Left renal cortex interstitium (tissue), 4 donors: ENCODE measurements at places on chromosomes 5 and 9.

GRCh38 chr5:119267958-119268386 is 87.8 kb upstream of the TNFAIP8 start:
- peak; percentile 85 for DNase-seq

DNA sequence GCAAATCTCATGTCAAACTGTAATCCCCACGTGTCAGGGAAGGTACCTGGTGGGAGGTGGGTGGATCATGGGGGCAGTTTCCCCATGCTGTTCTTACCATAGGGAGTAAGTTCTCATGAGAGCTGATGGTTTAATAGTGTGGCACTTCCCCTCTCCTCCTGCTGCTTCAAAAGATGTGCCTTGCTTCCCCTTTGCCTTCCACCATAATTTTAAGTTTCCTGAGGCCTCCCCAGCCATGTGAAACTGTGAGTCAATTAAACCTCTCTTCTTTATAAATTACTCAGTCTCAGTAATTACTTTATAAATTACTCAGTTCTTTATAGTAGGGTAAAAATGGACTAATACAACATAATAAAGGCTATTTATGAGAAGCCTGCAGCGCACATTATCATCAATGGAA is 7.1 kb upstream of the CNTRL start:
- DNase-seq: no peak

GRCh38 chr5:171494452-171495121 is 75.1 kb downstream of the FGF18 start:
- DNase-seq: peak; percentile 25

DNA sequence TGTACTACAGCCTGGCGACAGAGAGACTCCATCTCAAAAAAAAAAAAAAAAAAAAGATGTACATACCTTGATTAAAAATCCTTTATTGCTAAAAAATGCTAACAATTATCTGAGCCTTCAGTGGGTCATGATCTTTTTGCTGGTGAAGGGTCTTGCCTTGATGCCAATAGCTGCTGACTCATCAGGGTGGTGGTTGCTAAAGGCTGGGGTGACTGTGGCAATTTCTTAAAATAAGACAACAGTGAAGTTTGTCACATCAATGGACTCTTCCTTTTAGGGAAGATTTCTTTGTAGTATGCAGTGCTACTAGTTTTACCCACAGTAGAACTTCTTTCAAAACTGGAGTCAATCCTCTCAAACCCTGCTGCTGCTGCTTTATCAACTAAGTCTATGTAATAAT is 33.9 kb upstream of the OTULINL start:
- no peak for DNase-seq

DNA sequence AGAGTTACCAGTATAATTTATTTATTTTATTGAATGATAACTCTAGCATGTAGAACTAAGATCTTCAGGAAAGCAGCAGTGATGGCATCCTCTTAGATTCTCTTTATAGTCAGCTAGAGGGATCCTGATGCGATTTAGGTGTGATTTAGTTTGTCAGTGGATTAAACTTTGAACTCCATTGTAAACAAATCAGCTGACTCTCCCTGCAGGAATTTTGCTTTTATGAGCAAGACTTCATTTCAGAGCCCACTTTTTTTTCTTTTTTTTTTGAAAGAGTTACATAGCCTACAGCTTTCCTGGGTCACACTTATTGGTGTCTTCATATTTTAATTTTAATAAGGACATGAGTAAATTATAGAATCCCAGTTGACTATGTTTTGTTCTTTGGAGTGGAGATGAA is 93.8 kb upstream of the SEMA6A start:
- DNase-seq: no peak

- DNase-seq: no peak
Observed at GRCh38 chr5:2293906-2294305, 411.2 kb upstream of the IRX4 start.

- DNase-seq: no peak
Observed at GRCh38 chr9:92641092-92641809, 28.7 kb downstream of the IPPK start.

DNA sequence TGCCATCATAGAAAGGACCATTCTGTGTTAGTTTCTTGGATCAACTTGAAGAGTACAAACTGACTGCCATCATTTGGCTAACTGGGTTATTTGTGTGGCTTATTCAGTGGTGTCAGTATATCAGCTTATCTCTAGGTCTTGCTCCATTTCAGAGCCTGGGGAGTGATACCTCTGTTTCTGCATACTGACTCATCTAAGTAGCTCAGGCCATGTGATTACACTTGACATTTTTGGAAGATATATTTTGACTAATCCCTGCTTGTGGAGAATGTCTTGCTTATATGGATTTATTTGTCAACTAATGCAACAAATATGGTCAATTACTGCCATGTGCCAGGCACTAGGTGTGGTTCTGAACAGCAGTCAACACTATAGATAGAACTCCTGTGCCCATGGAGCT is 311.7 kb downstream of the YTHDC2 start:
- no peak for DNase-seq

DNA sequence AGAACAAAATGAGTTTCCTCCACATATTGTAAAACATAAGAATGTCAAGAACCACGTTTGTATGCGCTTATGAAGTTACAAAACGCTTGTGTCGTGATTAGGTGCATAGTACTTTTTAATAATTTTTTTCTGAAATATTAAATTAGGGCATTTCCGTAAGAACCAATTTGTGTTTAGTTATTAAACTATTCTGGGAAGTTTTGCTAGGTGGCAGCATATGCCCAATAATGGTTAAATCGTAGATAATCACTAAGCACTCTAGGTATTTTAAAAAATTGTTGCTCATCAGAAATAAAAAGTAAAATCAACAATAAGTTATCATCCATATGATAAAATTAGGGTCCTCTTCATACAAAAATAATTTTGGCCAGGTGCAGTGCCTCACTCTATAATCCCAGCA is 5.4 kb downstream of the SRFBP1 start:
- no peak for DNase-seq

DNA sequence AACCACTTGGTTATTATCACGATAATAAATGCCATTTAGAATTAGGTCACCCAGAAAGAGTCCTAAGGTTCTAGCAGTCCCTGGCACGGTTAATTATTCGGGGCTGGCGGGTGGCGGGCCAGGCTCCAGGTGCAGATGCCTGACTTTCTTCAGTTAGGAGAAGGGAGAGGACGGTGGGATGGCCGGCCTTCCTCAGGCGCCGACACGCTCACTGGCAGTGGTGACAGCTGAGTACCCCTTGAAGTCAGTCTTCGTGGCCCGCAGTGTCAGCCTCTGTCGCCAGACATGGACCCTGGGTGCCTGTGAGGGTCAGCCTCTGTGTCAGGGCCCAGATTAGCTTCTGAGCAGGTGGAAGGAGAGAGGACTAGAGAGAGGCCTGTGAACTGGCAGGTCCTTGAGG is 21.1 kb upstream of the EXOC3 start:
- DNase-seq: no peak

- DNase-seq: no peak
Observed at GRCh38 chr9:121778252-121779225, 127.1 kb downstream of the DAB2IP start.

DNA sequence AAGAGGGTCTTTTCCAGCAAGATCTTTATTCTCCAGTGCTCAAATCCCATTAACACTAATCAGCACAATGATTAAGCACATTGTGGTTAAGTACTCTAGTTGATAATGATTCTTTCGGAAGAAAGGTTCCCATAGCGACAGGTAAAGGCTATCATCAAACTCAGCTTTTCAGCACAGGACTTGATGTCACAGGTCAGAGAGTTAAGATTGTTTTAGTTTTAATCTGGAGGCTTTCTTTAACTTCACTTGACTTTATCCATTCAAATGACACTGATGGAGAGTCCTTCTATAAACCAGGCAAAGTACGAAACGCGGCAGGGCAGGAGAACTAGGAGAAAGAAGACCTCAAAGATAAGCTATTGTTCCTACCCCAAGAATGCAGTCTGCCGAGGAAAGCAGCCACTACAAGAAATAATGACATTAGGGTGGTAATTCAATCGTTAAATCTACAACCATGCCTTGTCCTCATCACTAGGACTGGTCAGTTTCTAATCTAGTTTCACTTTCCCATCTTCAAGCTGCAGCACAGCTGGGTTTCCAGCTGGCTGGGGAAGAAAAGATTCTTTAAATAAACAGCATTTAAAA is 4.6 kb downstream of the NRG2 start:
- DNase-seq: no peak

- DNase-seq: no peak
Observed at GRCh38 chr5:93850311-93850710, 108.9 kb upstream of the POU5F2 start.

GRCh38 chr5:141084487-141084989 is 9.9 kb upstream of the PCDHB2 start:
- DNase-seq: no peak

DNA sequence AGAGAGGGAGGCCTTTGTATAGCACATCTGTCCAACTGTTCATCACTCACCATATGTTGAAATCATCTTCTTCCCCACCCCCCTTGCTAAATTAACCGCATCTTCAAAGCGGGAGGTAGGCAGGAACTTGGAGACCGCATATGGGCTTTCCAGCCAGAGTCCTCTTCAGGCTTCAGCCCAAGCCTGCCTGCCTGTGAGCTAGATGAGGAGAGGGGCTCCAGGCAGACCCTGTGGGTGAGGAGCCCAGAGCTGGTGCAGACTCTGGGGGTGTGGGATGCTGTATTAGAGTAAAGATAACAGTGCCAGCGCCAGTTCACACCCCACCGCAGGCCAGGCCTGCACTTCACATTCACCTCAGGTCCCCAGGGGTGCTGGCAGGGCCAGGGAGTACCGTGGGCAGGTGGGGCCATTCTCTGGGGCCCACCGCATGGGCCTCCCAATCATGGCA is 16.2 kb downstream of the PRRC2B start:
- DNase-seq: no peak

- DNase-seq: no peak
Observed at GRCh38 chr5:39224196-39224761, 4.9 kb upstream of the FYB1 start.

- DNase-seq: no peak
Observed at GRCh38 chr5:81020478-81021167, 60.5 kb downstream of the RASGRF2 start.

DNA sequence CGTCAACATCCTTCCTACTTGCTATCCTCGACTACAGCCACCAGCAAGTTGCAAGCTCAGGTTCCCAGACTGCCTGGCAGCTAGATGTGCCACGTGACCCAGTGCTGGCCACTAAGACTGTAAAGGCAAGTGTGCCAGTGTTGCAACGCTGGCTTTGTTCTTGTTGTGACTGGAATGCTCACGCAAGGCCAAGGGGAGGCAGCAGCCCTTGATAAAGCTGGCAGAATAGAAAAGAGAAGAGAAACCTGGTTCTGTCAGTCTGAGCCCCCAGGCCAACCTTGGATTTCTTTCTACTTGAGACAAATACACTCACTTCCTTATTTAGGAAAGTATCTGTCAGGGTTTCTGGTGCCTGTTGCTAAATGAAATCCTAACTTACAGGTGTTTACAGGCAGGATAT is 113.0 kb downstream of the KLHL3 start:
- DNase-seq: no peak

DNA sequence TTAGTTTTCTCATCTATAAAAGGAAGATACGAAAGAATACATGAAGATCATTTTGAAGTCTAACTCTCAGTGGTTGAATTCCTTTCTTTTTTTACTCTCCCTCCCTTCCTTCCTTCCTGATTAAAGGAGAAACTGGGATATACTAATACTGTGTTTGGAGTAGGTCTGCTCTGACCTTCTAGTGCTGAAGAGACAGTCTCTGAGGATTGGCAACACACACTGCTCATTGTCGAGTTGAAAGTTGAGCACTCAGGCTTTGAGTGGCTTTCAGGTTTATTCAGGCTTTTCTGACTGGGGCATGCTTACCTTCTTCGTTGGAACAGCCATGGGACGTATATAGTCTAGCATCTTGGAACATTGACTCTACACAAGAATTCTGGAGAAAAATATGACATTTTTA is 86.9 kb upstream of the RPS23 start:
- no peak for DNase-seq

DNA sequence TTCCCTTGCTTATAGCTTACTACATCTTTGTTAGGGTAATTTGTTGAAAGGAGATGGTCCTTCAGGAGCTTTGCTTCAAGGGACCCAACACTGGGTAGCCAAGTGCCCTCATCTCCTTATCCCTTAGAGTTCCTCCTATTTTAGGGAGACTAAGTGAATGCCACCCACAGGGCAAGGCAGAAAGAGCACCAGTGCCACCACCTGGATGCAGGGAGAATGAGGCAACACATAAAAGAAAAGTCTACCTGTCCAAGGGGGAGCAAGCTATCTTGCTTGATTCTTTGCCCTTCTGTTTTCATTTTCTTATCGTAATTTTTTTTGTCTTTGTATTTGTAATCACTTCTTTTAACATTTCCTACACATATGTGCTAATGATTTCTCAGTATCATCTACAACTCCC is 205.5 kb downstream of the NPR3 start:
- DNase-seq: no peak

- peak; percentile 66 for DNase-seq
Observed at GRCh38 chr5:1190837-1191239, 10.6 kb upstream of the SLC6A19 start.

DNA sequence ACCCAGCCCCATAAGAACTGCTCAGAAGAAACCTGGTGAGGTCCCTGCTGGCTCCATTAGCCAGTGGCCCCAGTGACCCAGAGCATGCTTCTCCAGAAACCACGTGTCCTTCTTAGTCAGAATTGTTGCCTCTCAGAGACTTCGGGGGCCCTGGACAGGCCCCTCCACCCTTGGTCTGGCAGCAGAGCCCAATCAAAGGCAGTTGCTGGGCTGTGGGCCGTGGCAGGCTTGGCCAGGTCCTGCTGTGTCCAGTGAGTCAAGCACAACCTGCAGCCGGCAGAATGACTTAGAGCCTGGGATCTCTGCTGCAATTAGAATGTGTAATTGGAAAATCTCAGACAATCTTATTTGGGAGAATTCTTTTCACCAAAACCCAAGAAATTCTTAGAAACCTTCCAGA is 502.0 kb upstream of the KLF4 start:
- no peak for DNase-seq

GRCh38 chr5:24162343-24162742 is 482.4 kb downstream of the CDH10 start:
- no peak for DNase-seq

DNA sequence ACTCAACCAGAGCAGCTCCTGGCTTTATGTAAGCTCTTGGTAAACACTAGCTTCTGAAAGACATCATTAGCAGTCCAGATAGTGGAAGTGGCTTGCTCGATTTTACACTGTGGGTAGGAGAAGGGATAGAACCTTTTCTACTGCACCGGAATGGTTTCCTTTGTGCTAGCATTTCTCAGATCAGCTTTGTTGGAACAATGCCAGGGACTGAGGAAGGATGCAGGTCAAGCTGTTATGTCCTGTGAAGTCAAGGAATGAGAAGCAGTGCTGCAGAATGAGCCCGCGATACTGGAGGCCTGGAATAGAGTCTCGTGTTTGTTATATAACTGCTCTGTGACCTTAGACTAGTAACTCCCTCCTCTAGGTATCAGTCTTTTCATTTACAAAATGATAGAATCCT is 233.6 kb downstream of the GABRB2 start:
- no peak for DNase-seq

DNA sequence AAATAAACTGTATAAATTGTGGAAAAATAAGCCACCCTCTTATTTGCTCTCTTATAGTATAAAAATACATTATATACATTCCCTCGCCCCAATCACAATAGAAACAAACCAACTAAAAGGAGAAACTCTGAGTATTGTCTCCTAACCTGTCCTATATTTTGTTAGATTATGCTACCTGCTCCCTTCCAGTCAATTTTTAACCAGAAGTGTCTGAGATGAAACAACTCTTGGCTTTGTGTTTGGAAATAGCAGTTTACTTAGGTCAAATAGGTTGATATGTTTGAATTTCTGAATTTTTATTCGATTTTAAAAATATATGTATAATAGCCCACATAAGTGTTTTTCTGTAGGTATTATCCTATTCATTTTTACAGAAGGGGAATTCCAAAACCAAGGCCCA is 475.0 kb upstream of the ZNF462 start:
- no peak for DNase-seq
